ENCODE measurements at places on chromosomes 2 and 18. TPM values are rescaled to one million over a fixed set of nuclear protein-coding genes. Genes with fewer than 3 reads are reported as not detected.

GALR1 gene
- total RNA-seq, result not detected

STAM2 gene
- 13.5 TPM for total RNA-seq

CCDC85A gene
- total RNA-seq, result 41.7 TPM

COL3A1 gene
- total RNA-seq, result 185 TPM

SPP2 gene
- not detected for total RNA-seq

EGR4 gene
- not detected for total RNA-seq

DYNAP gene
- total RNA-seq, result not detected

ZNF892 gene
- total RNA-seq, result 5.4 TPM

CLEC4F gene
- total RNA-seq, result 0.57 TPM

CTAGE1 gene
- total RNA-seq, result not detected

C1QL2 gene
- not detected for total RNA-seq

ERICH2 gene
- total RNA-seq, result 1.6 TPM
